Suppressor macrophage treated with lipopolysaccharide for 1 hour (primary cell): ENCODE measurements at places on chromosomes 2 and 18.

DNA sequence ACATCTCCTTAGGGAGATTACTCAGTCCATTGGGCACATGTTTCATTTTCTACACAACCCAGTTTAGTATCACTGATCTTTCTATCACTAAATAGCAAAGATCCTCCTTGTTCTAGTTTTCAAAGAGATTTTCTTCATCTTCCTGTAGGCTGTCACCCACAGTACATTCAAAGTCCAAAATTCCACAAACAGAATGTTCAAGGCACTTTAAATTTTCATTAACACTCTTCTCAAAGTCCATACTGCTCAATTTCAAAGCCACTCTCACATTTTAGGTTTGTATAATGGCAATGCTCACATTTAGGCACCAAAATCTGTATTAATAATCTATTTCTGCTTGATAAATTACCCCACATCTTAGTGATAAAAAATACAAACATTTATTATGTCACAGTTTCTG is 152.8 kb downstream of the FSIP2 start:
- no peak for DNase-seq

- DNase-seq, result no peak
Observed at GRCh38 chr2:18132697-18133096, 254.2 kb downstream of the KCNS3 start.

DNA sequence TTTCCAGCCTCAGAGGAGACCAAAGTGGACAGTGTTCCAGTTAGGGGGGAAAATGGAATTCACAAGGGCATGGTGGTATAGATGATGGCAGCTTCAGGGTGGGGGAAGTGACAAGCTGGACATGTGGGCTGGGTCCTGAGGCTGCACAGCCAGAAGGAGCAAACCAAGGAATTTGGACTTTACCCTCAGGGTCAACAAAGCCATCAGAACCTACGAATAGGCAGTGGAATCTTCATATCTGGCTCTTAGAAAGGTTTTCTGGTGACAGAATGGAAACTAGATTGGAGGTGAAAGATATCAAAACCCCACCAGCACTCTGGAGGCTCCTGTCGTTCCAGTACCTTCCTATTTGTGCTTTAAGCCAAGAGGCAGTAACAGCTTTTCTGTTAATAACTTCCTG is 127.1 kb downstream of the SETBP1 start:
- no peak for DNase-seq

DNA sequence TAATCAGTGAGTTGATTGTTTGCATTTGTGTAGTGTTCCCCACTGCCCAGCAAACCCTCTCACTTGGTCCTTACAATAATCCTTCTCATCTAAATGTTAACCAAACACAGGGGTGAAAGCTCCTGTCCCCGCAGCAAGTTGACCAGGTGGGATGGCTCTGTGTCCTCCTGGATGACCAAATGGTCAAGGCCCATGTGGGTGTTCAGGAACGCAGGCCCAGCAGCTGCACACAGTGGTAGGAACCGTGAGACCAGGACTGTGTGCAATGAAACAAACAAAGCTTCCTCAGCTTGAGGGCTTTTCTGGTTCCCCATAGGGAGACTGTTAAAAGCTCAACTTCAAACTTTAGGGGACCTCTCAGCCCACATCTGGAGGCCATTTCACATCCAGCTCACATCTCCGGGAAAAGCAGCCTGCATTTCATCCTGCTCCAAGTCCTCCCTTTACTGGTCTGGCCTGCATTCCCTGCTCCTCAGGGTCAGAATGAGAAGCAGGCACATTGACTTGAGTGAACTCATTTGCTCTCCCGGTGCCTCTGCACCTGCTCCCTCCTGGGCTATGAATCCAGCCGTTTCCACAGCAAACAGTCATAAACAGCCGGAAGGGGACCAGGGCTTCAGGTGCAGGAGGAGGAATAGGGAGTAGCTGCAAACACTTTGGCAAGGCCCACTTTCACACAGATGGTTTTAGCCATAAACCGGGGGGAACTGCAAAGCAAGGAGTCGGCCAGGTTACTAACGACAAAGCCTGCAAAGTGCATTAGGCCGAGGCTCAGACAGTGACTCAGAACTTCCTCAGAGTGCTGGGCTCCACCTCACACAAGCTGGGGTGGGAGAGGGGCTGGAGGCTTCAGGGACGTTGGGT is 144.7 kb downstream of the CAPN13 start:
- DNase-seq, result no peak

- no peak for DNase-seq
Observed at GRCh38 chr2:215489288-215489848, 53.5 kb upstream of the FN1 start.

DNA sequence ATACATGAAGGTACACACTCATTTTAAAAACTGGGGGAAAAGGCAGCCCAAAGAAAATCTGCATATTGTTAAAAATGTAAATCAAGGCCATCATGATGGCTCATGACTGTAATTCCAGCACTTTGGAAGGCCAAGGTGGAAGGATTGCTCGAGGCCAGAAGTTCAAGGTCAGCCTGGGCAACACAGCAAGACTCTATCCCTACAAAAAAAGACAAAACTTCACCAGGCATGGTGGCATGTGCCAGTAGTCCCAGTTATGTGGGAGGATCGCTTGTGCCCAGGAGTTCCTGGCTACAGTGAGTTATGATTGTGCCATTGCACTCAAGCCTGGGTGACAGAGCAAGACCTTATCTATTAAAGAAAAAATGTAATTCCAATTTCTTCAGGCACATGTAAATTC is 34.6 kb upstream of the TMEM247 start:
- DNase-seq, result no peak

DNA sequence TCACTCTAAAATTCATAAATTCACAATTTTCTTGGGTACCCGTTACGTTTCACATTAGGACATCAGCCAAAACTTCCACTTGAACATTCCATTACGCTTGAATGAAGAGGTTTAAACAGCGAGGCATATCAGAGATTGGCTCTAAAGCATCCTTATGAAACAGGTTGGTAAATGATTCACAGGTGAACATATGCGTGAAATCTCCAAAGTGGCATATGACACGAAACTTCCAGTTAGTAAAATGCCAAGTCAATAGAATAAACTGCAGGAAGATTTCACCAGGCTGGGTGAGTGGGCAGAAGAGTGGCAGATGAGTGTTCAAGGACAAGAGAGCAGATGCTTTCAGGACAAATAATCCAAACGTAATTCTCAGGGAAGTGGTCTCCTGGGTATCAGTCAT is 33.9 kb upstream of the GLS start:
- DNase-seq, result no peak

GRCh38 chr2:134839649-134840048 is 1.2 kb downstream of the ACMSD start:
- DNase-seq, result no peak

DNA sequence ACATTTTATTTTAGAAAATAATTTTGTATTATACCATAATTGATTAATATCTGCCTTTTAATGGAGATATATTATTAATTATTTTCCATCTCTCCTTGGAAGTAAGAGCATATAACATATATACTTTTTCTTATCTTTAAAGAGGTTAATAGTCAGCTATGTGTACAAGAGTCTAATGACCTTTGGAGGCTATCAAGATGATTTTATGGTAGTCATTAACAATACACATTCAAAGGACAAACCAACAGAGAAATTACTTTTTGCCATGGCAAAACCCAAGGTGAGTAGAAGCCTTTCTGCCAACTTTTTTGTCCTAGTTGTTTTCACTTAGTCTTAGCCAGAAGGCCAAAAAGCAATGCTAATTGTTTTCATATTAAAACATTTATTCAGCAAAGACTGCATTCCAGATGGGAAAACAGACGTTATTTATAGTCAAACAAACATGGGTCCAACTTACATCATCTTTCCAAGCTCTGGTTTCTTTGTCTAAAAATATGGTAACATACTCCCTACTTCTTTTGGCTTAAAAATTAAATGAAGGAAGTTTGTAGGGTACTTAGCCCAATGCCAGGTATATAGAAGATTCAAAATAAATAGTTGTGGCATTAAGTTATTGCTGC is 9.6 kb upstream of the DYNC2LI1 start:
- DNase-seq, result no peak

DNA sequence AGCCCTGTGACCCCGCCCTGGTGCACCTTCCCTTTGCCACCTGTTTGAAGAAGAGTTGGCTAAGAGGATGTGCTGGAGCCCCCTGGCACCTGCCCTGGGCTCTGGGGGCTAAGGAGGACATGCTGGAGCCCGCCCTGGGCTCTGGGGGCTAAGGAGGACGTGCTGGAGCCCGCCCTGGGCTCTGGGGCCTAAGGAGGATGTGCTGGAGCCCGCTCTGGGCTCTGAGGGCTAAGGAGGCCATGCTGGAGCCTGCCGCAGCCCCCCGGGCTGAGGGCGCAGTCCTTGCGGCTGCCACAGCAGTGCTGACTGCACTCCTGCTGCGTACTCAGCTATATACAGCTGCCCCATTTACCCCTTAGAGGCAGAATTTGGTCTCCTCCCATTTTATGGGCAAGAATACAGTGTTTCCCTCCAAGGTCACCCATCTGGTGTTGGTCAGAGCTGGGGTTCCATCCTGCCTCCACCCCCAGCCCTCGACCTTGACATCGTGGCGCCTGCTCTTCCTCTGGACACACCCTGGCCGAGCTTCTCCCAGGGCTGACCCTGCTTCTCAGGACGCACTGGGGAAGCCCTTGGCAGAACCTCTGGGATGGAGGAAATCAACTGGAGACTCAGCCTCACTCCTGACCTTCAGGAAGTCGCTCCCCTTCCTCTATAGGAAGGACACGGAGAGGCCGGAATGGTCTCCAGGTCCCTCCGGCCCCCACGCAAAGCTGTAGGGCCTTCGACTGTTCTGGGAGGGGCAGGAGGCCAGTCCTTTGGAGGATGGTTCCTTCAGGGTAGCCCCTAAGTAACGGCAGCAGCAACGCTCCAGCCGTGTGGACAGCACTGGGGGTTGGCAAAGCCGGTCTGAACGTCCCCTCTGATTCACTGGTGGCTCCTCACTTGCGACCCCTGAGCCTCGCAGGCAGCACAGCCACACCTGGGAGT is 65.0 kb upstream of the HPCAL1 start:
- DNase-seq, result no peak

GRCh38 chr2:160199683-160200389 is at the start of gene ITGB6:
TSS of gene ITGB6 (minus strand) at chr2:160200272. CDS start at chr2:160200063, 209 bp downstream.
- DNase-seq, result no peak

GRCh38 chr18:47413327-47413726 is 161.9 kb upstream of the SKOR2 start:
- no peak for DNase-seq

DNA sequence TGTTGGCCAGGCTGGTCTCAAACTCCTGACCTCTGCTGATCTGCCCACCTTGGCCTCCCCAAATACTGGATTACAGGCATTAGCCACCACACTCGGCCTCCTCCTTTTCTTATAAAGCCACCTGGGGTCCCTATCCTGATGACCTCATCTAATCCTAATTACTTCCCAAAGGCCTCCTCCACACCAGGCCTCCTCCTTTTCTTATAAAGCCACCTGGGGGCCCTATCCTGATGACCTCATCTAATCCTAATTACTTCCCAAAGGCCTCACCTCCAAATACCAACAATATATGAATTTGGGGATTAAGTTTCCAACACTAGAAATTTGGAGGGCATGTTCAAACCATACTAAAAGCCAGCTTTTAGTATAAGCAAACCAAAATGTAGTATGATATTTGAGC is 9.7 kb upstream of the RMC1 start:
- DNase-seq, result no peak

- peak; percentile 26 for DNase-seq
Observed at GRCh38 chr18:79617511-79618500, 61.8 kb upstream of the CTDP1 start.

- DNase-seq, result peak; percentile 22
Observed at GRCh38 chr2:37550190-37550589, 121.3 kb downstream of the CDC42EP3 start.

GRCh38 chr2:134413430-134413829 is 159.6 kb downstream of the MGAT5 start:
- no peak for DNase-seq

DNA sequence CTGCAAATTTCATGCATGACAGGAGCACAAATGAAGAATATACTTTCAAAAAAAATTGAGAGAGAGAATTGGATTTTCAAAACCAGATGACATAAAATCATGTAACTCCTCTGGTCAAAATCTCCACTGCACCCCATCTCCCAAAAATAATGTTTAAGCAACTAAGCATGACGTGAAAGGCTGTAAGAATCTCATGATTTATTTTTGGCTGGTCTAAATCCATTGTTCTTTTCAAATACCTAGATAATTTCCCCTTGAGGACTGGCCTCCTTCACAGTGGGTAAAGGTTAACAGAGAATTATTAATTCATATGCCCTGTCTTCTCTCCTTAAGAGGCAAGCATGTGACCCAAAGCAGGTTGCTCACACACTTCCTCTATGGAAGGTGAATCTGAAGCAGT is 101.5 kb upstream of the CCDC195 start:
- DNase-seq, result no peak

GRCh38 chr18:64037812-64038414 is 68.0 kb downstream of the SERPINB8 start:
- DNase-seq, result peak; percentile 46

- no peak for DNase-seq
Observed at GRCh38 chr2:78147466-78147865, 625.3 kb upstream of the LRRTM4 start.

DNA sequence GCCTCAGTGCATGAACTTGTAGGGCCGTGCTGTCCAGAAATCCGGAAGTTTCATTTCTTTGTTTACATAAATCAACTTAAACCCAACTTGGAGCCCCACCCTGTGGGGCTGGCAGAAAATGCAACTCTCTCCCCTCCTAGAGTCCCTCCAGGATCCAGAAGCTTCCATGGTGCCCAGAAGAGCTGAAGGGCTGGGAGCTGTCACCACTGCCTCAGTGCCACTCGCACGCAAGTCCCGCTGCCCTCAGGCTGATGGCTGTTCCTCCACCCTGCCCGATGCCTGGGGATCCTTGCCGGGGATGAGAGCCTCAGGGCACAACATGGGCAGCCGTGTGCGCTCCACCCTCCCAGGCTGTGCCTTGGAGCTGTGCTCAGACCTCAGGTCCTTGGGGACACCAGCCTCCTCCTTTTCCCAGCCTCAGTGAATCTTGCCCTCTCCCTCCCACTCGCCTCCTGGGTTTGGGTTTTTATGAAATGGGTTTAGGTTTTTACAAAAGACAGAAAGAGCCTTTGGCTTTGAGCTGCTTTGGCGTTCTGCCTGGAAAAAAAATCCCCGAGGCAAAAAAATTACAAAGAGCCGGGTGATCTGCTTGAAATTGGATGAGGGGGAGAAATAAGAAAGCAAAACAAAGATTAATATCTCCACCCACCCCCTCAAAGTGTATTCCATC is 155.2 kb downstream of the TWIST2 start:
- no peak for DNase-seq

- no peak for DNase-seq
Observed at GRCh38 chr2:45904267-45904945, 252.9 kb downstream of the PRKCE start.

- DNase-seq, result no peak
Observed at GRCh38 chr2:138931284-138932256, 151.4 kb upstream of the NXPH2 start.
